ENCODE measurements at places on chromosomes 4 and X. TPM values are rescaled to one million over a fixed set of nuclear protein-coding genes. Genes with fewer than 3 reads are reported as not detected.
A peak's percentile ranks its signal among the peaks of the same experiment; 100 is the strongest.

- DNase-seq = no peak
Observed at GRCh38 chr4:11608992-11609391, 180.3 kb upstream of the HS3ST1 start.

GRCh38 chr4:38723726-38724474, 58.9 kb downstream of the TLR10 start:
- DNase-seq = no peak

AKAP4 gene
- not detected for total RNA-seq

DNA sequence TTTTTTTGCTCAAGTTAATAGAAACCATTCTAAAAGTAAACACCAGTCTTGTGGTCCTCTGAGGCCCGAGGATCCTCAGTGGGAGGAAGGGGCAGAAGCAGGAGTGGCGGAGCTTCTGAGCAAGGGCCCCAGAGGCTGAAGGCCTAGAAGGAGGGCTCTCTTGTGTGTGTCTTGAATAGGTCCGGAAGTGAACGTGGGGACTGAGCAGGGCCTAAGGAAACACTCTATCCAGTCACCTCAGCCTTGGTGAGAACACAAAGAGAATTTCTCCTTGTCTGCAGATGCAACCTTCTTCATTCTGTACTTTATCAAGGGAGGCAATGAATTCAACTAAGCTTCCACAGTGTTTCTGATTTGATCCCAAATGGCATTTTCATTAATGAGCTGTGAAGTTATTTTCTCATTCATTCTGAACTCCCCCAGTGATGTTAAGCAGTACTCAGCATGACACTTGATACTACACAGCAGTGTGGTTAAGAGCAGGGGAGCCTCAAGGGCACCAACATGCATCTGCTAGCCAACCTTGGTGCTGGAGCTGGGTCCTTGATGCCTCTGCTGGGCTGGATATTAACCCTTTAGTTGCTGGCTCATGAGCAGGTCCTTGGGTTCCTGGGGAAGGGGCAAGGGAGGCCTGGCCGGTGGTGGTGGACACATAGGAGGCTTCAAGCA, 64.7 kb downstream of the RBM47 start:
- no peak for DNase-seq

DNA sequence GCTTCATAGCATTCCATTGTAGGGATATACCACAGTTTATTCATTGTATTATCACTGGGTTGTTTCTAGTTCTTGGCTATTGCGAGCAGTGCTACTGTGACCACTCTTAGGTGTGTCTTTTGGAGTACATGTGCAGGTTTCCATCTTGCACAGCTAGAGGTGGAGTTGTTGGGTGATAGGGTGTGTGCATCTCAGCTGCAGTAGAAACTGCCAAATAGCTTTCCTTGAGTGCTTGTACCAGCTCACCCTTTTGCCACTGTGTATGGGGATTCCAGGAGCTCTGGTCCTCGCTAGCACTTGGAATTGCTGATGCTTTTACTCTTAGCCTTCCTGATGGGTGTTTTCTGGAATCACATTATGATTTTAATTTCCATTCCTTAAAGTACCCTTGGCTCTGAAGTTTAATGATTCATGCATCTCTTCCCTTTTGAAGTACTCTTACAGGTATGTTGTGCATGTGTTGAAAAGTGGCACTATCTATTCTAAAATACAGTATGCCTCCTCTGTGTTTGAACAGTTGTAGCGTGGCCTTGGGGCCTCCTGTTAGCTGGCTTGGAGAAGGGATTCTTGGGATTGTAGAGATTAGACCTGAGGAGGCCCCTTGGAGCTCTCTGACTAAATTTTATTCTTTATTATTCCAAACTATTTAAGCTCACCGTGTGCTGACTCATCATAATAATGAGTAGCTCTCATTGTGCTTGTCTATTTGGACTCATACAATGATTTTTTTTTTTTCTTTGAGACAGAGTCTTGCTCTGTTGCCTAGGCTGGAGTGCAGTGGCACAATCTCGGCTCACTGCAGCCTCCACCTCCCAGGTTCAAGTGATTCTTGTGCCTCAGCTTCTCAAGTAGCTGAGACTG, 38.4 kb downstream of the HTT start:
- no peak for DNase-seq

DNA sequence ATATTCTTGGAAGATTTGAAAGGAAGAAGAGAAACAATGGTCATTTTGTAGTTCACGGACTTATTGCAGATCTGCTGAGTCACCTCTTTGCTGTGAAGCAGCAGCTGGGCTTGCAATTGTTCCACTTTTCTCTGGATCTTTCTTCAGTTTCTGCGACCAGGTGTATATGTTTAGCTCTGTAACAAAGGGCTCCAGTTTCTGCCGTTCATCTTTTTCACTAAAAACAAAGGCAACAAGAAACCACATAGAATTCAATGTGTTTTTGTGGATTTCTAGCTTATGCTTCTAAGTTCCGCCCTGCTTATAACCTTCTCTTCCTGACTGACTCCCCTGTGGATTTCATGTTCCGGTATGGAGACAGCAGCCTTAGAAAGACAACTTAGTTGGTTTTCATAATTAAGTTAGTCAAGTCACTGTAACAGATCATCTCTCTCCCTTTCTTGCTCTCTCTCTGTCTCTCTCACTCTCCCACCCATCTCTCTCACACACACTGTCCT, 121.6 kb upstream of the EPHA5 start:
- DNase-seq = no peak

DNA sequence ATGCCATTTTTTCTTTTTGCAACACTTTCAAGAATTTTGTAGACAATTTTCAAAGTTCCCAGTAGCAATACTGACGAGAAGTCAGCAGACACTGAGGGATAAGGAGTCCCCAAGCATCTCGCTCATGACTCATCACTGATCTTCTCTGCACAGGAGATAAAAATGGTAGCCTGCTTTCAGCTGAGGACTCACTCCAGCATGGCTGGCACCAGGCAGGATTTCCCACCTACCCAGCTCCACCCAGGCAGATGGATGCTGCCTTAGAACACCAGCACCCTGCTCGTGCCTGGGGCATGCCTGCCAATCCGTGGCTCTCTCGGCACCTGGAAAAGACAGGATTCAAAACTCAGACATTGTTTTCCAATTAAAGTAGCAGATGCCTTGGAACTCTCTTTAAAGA, 24.9 kb downstream of the JAKMIP1 start:
- DNase-seq = no peak

GRCh38 chr4:184810720-184811119, 15.0 kb downstream of the ACSL1 start:
- DNase-seq = no peak

- no peak for DNase-seq
Observed at GRCh38 chr4:84925558-84925957, 40.9 kb downstream of the WDFY3 start.

CXXC4 gene
- total RNA-seq = 11.1 TPM

DNA sequence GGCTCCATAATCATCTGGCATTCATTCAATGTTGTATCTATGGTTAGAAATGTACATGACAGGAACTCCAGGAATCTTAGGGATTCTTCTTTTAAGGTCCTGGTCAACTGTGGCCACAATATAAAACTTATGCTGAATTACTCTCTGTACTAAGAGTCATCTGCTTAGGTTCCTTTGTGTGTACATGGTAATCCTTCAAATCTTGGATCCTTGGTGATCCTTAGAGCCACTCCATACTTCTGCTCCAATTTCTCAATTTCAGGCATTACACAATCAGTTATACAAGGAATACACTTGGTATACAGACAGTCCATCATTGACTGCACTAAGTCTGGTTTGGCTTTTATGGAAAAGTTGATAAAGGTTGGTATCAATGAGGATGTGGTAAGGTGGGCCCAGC, 5.8 kb downstream of the SRD5A3 start:
- DNase-seq = no peak

NLGN4X gene
- 0.21 TPM for total RNA-seq

DNA sequence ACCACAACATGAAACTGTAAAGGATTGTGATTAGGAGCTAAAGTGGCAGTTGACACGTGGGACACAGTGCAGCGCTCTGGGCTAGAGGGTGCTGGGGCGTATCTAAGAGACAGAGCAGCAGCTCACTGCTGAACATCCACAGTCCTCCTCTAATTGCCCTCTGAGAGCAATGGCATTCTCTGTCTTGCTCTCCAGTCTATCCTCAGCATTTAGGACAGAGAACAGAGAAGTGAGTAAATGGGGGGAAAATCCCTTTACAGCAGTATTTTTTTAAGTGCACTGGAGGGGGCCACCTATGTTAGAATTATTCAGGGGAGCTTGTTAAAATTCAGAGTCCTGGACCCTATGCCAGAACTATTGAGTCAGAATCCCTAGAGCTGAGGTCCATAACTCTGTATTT, 4.2 kb upstream of the TMEM154 start:
- DNase-seq = no peak

UGT2A1 gene
- total RNA-seq = not detected

FBXO8 gene
- total RNA-seq = 13.1 TPM

GRCh38 chr4:156255230-156256007, 301.8 kb upstream of the CTSO start:
- no peak for DNase-seq

COX7B2 gene
- not detected for total RNA-seq

MAGEA11 gene
- not detected for total RNA-seq

DNA sequence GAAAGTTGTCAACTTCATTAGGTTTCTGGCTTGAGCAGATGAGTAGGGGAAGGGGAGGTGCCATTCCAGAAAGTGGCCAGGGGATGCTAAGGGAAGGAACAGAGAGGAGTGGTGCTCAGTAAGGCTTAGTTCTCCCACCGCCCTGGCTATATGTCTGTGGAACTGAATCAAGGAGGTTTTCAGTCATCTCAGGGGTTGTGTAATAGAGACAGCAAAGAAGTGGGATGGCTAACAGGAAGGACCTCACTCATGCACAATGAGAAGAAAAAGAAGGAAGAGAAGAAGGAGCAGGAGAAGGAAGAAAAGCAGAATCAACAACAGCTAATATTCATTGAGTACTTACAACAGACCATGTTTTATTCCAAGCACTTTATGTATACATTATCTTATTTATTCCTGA, 368.7 kb downstream of the MID1IP1 start:
- no peak for DNase-seq

DNA sequence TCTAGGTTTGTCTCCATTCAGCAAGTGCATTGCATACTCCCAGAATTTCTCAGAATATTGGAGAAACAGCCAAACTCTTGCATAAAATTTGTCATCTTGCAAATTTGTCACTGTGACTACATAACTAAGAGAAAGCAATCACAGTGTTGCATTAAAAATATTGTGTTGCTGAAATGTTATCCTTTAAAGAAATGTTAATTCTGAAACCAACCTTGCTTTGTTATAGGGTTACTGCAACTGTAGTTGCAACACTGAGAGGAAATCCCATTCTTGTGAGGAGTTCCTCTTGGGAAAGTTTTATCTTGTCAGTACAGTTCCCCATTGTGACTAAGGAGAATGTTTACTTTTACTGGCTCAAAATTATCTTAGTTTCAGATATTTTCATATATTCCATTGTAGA, 20.9 kb downstream of the CYBB start:
- no peak for DNase-seq

PRMT9 gene
- total RNA-seq = 7.2 TPM

FAM53A gene
- 0.77 TPM for total RNA-seq

DNA sequence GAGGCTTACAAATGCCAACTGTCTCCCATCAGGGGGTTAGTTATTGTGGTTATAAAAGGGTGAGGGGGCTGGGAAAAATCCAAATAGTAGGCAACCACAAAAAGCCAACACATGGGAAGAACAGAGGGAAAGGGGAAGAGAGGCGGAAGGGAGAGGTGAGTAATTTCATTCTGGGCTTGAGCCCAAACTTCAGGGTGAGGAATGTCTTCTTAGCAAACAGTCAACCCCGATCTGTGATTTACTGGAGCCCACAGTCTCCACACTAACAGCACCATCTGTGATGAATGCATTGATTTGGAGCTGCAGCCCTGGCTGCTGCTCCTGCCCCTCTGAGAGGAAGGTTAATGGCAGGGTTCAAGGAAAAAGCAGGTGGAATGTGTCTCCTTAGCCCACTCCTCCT, 162.2 kb upstream of the GPR101 start:
- DNase-seq = no peak

DNA sequence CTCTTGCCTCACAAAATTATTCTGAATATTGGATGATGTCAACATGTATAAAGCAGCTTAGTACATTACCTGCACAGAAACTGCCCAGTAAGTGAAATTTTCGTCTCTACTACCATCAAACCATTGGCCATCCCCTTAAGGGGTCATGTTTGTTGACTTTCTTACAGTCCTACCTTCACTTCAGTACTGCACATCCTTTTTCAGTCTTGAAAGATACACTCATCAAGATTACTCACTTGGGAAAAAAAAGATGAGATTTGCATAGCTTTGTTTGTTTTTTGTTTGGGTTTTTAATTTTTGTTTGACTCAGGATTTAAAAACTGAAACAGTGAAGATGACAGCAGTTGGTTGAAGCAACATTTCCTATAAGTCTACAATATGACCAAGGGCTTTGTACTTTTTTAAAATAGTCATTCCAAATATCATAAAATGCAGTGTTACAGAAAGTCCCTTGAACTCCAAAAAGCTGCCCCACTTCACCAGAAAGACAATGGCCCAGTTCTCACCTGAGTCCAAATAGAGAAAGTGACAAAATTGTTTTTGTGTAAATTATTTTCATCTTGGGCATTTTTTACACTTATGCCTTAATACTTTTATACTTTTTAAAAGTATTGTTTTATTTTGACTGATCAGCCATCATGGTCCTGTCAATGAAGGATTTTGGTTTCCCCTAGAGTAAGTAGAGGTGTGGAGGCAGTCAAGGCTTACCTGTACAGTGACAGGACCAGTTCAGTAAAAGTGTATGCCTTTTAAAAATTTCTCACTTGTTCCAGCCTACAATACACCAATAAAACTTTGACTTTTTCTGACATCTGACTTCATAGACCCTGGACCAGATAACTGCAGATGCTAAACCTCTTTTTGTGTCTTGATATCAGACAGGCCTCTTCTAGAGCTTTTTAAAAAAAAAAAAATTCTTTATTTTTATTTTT, 59.7 kb upstream of the EDA2R start:
- no peak for DNase-seq

PDZD11 gene
- total RNA-seq = 26.1 TPM

- no peak for DNase-seq
Observed at GRCh38 chrX:30570505-30570904, 7.1 kb downstream of the TASL start.

BEND4 gene
- total RNA-seq = 0.15 TPM

MAGEC1 gene
- 0.05 TPM for total RNA-seq

ZMYM3 gene
- total RNA-seq = 28.1 TPM

DNA sequence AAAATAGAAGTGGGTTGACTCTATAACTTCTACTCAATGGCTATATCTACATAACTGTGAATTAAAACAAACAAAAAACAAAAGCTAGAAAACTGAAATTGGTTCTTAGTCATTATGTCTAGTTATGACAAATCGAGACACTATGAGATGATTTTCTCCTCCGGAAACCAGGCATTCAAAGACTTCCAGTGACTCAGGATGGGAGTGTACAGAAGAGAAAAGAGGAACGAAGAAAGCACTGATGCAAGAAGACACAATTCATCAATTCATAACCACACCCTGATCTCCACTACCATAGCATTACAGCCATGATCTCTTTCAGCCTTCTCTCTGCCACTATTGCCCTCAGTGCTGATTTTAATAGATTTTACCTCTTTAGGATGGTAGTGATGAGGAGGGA, 253.6 kb downstream of the CBLL2 start:
- DNase-seq = peak; percentile 71
